ENCODE measurements at places on chromosomes 6 and 20. TPM values are rescaled to one million over a fixed set of nuclear protein-coding genes. Genes with fewer than 3 reads are reported as not detected.

PRL gene
- polyA plus RNA-seq: 0.14 TPM

VWA7 gene
- 2.0 TPM for polyA plus RNA-seq

PCK1 gene
- polyA plus RNA-seq: 0.19 TPM

NOX3 gene
- not detected for polyA plus RNA-seq

MCHR2 gene
- not detected for polyA plus RNA-seq

FBXO30 gene
- 14.0 TPM for polyA plus RNA-seq

PCSK2 gene
- polyA plus RNA-seq: 0.23 TPM

DNA sequence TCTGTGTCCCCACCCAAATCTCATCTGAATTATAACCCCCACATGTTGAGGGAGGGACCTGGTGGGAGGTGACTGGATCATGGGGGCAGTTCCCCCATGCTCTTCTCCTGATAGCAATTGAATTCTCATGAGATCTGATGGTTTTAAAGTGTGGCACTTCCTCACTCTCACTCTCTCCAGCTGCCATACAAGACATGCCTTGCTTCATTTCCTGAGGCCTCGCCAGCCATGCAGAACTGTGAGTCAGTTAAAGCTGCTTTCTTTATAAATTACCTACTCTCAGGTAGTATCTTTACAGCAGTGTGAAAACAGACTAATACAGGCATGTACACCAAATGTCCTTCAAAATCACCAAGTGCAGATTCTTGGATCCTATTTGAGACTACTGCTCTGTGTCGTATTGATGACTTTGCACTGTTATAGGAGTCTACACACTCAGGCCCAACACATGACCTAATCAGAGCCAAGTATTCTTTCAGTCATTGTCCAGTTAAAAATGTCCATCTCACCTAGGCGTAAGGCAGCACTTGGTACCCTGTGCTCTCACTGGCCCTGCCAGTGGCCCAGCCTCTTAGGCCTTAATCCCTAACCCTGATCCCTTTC is 52.8 kb upstream of the UST start:
- no peak for DNase-seq

DNA sequence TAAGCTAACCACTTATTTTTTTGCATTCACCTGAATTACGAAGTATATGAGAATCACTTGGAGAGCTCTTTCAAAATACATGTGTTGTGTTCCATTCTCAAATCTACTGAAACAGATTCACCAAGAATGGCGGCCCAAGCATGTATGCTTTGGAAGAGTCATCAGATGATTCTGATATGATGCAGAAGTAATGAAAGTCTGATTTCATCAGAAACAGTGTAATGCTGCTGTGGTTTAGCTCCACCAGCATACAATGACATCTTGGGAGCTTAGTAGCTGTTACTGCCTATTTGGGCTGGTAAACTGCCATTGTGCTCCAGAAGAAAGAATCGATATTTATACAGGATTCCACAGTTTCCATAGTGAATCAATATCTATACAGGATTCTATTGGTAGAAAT is 52.9 kb downstream of the UBR2 start:
- no peak for DNase-seq

- no peak for DNase-seq
These were observed 99.2 kb downstream of the IRAK1BP1 start for GRCh38 chr6:78966542-78966941.

DNA sequence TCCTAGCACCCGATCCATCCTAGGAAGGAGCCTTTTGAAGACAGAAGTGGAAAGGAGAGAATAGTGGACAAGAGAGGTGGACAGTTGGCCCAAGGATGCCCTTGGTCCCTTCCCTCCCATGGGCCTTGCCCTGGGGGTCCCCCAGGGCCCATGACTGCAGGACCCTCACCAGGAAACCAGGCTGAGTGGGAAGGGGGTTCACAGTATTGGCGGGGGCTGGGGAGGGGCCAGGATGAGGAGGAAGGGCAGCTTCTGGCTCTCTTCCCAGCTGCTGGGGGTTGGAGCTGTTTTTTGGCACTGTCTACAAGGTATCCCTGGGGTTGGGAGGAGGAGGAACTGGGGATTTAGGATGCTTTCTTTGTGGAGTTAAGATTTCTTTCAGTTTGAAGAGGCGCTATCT is 4.0 kb upstream of the DSN1 start:
- DNase-seq: no peak

ALDH8A1 gene
- polyA plus RNA-seq: 1.2 TPM

EYS gene
- 0.58 TPM for polyA plus RNA-seq

TMEM244 gene
- not detected for polyA plus RNA-seq

OR12D3 gene
- not detected for polyA plus RNA-seq

HS3ST5 gene
- 0.26 TPM for polyA plus RNA-seq

CENPW gene
- 18.3 TPM for polyA plus RNA-seq

ETV7 gene
- 0.14 TPM for polyA plus RNA-seq

GRCh38 chr20:57568088-57568896 is 7.4 kb downstream of the PCK1 start:
- no peak for DNase-seq

GRCh38 chr6:127877231-127877630 is 23.6 kb downstream of the THEMIS start:
- DNase-seq: no peak

NMBR gene
- polyA plus RNA-seq: 0.18 TPM

UNC93A gene
- polyA plus RNA-seq: 0.05 TPM

PI3 gene
- polyA plus RNA-seq: not detected

- DNase-seq: no peak
These were observed 74.8 kb downstream of the GCNT2 start for GRCh38 chr6:10595731-10596664.

DNA sequence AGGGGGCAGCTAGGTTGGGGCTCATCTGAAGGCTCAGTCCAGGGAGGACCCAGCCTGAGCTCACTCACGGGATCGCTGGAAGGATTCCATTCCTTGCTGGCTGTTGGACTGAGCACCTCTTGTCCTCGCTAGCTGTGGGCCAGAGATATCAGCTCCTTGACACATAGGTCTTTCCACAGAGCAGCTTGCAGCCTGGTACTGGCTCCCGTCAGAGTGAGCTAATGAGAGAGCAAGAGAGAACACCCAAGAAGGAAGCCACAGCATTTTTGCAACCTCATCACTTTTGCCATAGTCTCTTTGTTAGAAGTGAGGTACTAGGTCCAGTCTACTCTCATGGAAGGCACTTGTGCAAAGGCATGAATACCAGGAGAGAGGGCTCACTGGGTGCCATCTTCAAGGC is 179.9 kb downstream of the CDC5L start:
- no peak for DNase-seq

PTK7 gene
- 271 TPM for polyA plus RNA-seq

DNA sequence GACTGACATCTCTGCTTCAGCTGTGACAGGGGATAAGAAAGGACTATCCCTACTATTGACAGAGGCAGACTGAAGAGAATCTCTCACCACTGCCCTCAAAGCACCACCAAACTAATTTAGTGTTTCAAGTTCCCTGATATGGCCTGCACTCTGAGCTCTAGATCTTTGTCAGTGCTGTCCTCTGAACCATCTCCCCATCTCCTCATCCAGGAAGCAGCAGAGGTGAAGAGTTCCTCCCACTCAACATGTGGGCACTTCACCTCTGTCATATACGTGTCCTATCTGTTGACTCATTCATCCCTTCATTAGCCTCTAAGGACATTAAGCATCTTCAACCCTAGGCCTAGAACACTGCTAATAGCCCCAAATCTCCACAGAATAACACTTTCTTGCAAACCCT is 14.1 kb downstream of the FAM210B start:
- DNase-seq: no peak

LPIN3 gene
- polyA plus RNA-seq: 13.6 TPM

- DNase-seq: no peak
These were observed 275.6 kb upstream of the SUPT3H start for GRCh38 chr6:45653117-45653883.

C20orf96 gene
- 46.4 TPM for polyA plus RNA-seq

- peak; percentile 63 for DNase-seq
These were observed at the start of gene ITPR3 for GRCh38 chr6:33620856-33621710. Gene ITPR3, plus strand, starts transcription at chr6:33621322. Its CDS starts 281 bp downstream, at chr6:33621603.

PLA2G7 gene
- polyA plus RNA-seq: 1.3 TPM

GRCh38 chr6:1911474-1911873 is 301.8 kb downstream of the FOXC1 start:
- DNase-seq: peak; percentile 23

- DNase-seq: no peak
These were observed 303.8 kb upstream of the ECI2 start for GRCh38 chr6:4439159-4439558.

BICRAL gene
- 14.1 TPM for polyA plus RNA-seq

DNA sequence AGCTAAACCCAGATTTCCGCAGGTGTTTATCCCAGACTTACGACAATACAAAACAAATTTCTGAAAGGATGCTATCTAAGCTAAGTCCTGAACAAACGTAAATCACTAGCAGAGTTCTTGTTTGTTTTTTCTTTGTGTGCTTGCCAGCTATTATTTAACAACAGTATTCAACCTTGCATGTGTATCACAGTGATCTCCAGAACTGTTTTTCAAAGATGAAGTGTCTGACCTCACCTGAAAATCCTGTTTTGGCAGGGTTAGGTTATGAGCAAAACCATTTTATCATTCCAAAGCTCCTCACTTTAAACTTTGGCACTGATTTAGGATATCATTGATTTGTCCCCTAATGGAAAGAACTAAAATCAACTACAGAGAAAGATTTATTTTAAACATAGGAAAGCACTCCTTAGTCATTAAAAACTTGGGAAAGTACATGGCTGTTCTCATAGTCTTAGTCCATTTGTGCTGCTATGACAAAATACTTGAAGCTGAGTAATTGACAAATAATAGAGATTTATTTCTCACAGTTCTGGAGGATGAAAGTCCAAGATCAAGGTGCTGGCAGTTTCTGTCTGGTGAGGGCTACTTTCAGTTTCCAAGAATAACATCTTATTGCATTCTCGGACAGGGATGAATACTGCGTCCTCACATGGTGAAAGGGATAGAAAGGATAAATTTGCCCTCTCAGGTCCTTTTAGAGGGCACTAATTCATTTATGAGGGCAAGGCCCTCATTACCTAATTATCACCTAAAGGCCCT is 20.8 kb upstream of the BMP5 start:
- DNase-seq: no peak

RNASET2 gene
- polyA plus RNA-seq: 48.1 TPM

ZBTB46 gene
- polyA plus RNA-seq: 10.3 TPM

- no peak for DNase-seq
These were observed 121.3 kb downstream of the MYO6 start for GRCh38 chr6:75870389-75870788.

SLC12A5 gene
- polyA plus RNA-seq: 2.3 TPM

NHSL1 gene
- 89.0 TPM for polyA plus RNA-seq

- no peak for DNase-seq
These were observed 51.3 kb downstream of the RNASET2 start for GRCh38 chr6:166905013-166905412.

DNA sequence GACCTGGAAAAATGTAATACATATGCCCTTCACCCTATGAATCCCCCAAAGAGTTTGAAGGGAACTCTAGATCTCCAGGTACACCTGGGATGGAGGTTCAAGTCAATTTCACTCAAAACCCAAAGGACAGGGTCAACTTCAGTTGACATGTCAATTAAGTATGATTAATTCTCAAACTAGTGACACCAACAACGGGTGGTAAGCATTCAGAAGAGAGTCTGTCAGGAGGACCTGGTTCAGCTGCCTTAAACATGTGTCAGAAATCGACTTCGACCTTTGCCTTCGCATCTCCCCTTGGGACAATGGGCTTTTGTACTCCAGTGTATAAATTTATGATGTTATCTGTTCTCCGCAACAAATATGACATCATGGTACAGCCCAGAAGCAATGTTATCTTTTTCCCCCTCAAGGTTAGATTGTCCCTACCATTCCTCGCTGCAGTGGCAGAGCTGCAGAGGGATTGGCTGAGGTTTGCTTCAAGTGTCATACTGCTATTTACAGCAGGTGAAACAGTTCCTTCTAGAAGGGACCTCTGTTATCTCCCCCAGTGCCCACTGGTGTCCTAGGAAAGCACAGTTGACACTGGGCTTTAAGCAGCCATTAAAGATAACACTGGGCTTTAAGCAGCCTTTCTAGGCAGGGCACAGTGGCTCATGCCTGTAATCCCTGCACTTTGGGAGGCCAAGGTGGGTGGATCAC is 94.7 kb upstream of the SNX9 start:
- DNase-seq: no peak

- no peak for DNase-seq
These were observed 24.9 kb downstream of the KIF13A start for GRCh38 chr6:17962436-17963031.

DNA sequence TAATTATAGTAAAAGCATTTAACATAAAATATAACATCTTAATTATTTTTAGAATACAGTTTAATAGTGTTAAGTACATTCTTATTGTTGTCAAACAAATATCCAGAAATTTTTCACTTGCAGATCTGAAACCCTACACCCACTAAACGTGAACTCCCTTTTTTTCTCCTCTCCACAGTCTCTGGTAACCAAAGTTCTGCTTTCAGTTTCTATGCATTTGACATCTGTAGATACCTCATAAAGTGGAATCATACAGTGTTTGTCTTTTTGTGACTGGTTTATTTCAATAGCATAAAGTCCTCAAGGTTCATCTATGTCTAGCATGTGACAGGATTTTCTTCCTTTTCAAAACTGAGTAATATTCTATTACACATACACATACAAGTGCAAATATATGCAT is 286.3 kb downstream of the BTBD3 start:
- no peak for DNase-seq

DNA sequence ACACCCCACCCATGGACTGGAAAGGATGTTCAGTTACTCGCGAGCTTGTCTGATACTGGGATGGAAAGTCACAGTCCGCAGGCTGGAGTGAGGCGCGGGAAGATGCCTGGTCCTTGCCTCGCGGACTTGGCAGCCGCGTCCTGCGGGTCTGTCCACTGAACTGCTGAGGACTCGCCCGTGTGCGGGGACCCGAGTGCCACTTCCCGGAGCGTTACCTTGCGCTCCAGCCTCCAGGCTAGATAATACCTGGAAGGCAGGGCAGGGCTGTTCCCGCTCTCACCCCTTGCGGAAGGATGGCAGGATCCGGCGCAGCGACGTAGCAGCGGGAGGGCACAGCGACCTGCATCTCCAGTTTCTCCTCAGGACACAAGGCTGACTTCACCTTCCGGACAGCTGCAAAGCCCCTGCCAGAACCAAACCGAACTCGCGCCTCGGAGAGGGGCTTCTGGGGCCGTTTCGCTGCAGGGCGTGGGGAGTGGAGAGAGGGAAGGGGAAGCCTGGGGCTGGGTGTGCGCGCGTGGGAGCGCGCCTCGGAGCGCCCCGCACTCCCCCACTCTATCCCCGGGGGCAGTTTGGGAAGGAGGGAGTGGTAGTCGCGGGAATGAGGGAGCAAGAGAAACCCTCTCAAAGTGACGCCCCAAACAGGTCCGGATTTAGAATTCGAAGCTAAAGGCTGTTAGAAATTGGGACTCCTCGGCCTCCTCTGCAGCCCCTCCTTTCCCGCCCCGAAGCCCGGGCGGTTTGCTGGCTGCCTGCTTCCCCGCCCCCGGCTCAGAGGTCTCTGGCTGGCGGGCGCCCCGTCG is at the start of gene KCNQ5:
Gene KCNQ5 (plus strand): TSS at position 774 of the 803 bp plus-strand sequence.
- DNase-seq: peak; percentile 10

DNA sequence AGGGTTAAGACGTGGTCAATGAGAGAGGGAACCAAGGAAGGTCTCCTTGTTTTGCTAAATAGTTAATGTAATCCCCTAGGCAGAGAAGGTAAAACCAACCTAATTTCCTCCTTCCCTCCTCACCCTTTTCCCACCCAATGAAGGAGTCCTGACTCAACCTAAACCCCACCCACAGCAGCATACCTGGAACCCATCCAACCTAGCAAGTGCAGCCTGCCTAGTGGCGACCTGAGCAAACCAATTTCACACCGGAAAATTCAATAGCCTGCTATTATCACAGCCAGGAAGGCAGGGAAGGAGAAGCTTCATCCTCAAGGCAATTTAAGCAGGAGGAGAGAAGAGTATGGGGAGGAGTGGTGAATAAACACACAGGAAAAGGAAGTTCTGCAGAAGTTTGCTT is 46.9 kb downstream of the OSTM1 start:
- no peak for DNase-seq

Measured in right lung (tissue), 10 donors.